ENCODE measurements at places on chromosomes 12 and 14.

- DNase-seq: no peak
Observed at GRCh38 chr14:101239065-101239464, 322.2 kb upstream of the DIO3 start.

GRCh38 chr14:89240414-89240813 is 176.6 kb downstream of the FOXN3 start:
- DNase-seq: peak; percentile 29

DNA sequence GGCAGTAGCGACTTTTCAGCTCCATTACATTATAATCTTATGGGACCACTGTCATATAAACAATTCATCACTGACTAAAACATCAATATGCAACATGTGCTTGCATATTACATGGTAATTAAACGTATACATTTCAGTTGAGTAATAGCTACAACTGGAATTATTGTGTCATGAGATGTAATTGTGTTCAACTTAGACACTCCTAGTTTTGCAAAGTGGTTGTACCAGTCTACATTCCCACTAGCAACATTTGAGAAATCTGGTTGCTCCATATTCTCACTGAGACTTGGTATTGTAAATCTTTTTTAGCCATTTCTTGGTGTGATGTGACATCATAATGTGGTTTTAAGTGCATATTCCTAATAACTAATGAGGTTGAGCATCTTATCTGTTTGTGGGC is 90.0 kb downstream of the CAPZA3 start:
- DNase-seq: no peak

DNA sequence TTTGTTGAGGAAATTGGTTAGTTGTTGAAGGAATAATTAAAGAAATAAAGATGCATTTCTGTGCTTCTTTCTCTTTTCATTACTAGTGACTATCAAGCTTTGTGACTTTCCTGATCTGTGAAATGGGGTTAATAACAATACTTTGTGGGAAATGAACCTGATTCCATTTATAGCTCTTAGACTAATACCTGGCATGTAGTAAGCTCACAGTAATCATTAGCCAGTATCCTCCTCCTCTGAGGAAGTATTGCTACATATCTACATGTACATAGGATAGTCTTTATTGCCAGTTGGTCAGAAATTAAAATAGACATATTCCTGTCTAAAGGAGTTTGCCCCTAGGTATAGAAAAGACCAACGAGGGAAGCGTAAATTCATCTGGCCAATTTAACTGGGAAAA is 1.8 kb upstream of the CCDC198 start:
- no peak for DNase-seq

DNA sequence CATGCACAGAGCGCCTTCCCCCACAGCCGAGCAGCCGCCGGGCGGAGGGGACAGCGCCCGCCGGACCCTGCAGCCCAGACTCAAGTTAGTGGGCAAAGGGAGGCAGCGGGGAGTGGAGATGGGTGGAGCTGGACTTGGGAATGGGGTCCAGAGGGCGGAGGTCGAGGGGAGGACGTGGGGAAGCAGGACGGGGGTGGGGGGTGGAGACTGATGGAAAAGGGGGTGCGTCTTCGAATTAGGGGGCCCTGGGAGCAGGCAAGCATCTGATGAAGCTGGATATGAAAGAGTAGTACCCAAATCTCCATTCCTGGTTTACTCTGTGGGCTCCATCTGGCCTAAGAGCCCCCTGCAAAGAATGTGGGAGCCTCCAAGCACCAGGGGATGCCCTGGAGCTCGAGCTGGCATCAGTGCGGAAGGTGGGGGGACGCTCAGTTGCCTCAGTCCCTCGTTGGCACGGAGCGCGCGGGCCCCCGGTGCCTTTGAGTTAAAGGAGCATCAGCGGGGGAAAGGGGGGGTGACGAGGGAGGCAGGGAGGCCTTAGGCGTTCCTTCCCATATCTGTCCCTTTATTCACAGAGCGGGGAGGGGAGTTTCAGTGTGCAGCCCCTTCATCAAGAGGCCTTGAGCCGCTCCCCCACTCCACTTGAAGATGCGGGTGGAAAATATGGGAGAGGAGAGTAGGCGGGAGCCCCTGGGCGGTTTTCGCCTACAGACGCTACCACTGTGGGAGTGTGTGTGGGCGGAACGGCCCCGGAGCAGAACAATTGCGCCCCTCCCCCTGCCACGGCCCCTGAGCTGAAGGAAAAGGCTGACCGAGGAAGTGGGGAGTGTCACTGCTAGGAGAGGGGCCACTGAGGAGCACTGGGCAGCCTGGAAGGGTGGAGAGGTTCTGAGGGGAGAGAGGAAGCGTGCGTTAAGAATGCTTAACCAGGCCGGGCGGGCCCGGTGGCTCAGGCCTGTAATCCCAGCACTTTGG is 644 bp downstream of the NAB2 start:
- peak; percentile 79 for DNase-seq

- DNase-seq: no peak
Observed at GRCh38 chr14:32574269-32574668, 245.2 kb downstream of the AKAP6 start.

All from ELR (cell line).